Cardiac muscle cell (in vitro differentiated cells and primary cell): ENCODE measurements at places on chromosomes 12 and 14.
A peak's percentile ranks its signal among the peaks of the same experiment; 100 is the strongest.

DNA sequence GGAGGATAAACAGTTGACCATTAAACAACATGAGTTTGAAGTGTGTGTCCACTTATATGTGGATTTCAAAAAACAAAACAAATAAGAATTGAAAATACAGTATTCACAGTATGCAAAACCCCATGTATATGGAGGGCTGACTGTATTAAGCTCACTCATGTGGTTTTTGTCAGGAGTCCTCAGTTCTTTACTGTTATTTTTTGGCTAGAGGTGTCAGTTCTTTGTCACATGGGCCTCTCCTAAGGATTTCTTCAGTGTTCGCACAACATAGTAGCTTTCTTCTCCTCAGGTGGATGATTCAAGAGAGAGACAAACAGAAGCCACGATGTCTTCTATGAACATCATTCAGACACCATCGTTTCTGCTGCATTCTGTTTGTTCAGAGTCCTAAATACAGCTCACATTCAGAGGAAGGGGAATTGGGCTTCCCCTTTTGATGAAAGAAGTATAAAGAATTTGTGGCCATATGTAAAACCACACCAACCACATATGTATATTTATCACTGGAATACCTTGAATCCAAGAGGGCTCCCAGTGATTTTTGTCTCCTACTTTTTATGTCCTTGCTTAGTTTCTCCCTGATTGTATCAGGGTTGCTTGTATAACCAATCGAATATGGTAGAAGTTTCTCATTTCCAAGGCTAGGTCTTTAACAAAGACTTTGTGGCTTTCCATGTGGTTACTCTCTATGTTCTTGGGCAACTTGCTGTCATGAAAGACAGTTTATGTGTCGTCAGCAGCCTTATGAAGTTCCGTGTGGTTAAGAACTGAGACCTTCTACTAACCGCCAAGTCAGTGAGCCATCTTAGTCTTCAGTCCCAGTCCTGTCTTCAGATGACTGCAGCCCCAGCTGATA is 18.9 kb downstream of the MNAT1 start:
- DNase-seq, result peak; percentile 45

DNA sequence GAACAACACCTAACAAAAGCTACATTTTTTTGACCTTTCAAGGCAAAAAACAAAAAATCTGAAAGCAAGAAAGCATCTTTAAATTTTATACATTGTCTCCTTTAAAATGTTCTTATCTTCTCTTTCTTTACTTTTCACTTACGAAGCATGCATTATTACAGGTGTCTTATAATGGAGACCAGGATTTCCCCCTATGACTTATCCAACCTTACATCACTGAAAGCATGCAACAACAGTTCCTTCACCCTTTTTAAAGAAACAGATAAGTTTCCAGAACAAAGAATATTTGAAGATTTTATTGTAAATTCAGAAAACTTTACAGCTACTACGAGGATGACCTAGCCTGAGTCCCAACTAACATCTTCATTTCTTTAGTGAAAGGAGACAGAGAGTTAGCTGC is 277.2 kb downstream of the AKAP6 start:
- peak; percentile 20 for DNase-seq

- DNase-seq, result no peak
Measured at GRCh38 chr14:23629832-23630396, 6.2 kb upstream of the DHRS2 start.

DNA sequence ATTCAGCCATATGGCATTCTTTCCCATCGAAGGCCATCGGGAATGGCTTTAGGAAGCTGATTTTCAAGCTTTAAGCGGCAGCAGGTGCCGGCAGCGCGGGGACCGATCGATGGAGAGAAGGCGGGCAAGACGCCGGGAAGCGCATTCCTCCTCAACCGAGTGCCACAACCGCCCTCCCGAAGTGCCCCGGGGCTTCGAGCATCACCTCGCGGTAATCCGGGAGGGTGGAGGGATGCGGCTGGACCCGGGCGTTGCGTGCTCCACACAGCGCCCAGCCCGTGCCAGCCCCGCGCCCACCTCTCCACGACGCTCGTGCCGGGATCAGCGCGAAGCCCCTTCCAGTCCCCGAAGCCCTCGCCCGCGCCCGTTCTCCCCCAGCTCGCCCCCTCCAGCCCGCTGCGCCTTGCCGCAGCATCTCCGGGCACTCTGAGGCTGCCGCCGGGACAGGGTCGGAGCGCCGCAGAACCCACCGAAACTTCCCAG is 3.2 kb downstream of the USP44 start:
- DNase-seq, result peak; percentile 9

DNA sequence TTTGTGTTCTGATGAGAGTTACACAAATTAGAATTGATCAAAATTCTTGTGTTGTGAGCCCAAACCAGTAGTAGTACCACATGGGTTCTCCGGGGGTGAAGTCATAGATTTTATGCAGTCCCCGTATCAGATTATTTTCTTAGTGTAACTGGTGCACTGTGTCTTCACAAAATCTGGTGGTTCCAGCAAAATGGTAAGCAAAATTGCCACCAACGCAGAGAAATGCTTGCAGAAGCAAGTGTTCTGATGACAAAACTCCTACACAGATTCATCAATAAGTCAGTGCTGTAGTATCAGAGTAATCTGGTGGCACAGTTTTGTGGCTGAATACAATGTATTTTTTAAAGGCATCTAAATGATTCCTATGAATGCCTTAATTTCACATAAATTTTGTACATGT is 1.3 kb upstream of the CACNA2D4 start:
- DNase-seq, result no peak

- peak; percentile 96 for DNase-seq
Measured at GRCh38 chr12:6167327-6168280, 32.6 kb upstream of the CD9 start.

DNA sequence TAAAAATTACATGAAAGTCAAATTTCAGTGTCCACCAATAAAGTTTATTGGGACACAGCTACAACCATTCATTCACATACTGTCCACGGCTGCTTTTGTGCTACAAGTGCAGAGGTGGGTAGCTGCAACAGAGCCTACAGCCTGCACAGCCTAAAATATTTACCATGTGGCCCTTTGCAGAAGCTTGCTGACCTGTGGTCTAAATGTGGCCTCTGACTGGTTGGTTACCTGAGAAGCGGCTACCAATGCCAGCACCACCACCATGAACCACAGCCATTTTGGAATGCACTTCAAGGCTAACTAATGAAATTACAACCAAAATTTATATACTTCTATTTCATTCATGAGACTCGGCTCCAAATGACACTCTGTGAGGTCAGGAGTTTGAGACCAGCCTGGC is 58.6 kb downstream of the NT5DC3 start:
- no peak for DNase-seq

GRCh38 chr14:39434401-39434800 is 2.2 kb upstream of the FBXO33 start:
- no peak for DNase-seq

DNA sequence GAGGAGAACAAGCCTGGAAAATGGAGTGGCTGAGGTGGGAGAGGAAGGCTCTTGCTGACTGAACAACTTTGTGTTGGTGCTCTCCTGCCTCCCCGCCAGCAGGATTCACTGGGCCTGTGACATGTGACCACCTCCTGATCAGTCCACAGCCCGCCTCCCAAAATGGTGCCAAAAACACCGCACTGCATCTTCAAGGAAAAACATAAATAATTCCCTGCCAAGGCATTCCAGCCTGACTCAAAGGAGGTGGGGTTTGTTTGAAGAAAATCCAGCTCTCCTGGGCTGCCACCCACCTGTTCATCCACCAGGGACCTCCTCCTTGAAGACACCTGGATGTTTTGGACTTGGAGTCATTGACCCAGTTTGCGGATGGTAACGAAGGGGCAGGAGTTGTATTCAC is 83.8 kb upstream of the PIWIL1 start:
- DNase-seq, result no peak

GRCh38 chr12:56528846-56529245 is 7.2 kb downstream of the RBMS2 start:
- DNase-seq, result peak; percentile 50

DNA sequence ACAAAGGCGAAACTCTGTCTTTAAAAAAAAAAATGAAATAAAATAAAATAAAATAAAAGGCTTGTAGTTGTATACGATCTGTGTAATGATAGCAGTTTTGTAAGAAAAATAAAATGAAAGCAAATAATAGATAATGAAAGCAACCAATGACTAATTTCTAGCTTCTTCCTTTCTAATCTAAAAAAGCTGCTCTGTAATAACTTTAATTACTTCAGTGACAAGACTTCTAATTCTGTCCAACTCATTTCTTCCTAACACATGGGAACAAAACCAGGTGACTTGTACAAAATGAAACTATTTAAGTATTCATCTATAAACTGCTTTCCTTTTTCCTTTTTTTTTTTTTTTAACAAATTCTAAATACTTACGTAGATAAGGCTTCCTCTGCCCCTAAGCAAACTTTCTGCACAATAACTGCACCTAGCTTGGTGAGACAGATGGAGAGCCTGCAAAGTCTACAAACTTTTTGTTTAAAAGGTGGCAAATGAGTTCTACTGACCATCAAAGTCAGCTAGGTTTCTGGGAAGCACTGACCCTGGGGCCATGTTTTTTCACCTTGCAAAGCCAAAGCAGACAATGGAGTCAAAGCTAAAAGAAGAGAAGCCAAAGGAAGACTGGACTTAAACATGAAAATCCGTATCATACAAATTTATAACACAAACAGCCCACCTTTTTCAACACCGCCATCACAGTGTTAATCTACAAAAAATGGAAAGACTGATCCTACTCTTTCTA is 28.2 kb downstream of the DENND5B start:
- no peak for DNase-seq

DNA sequence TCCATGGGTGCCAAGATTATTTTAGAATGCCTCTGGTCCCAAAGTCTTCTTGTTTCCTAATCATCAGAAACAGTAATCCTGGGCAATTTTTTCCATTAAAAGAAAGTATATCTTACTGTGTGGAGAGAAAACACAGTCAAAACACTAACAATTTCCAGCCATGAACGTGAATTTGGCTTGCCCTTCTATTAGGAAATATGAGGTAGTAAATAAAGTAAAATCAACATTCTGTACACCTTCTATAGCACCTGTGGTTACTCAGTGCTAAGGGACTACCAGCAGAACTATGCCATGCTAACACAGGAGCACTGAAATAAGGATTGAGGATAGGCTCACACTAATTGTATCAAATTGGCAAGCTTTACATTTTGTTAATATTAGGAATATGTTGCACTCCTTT is 60.1 kb downstream of the NTN4 start:
- DNase-seq, result no peak

DNA sequence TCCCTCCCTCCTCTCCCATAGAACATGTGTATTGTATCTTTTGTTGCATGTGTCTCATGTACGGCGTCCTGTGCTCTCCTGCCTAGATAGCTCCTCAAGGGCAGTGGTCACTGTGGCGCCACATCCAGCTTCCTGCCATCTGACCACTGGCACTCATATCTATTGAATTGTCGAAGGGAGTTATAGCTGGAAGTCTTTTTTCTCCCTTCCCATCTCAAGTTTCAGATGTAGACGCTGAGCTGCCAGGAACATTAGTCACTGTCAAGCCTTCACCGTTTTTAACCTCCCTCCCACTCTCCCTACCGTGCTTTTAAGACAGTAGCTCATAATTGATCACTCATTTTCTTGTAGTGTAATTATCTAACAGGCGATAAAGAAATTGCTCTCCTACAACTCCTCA is 33.0 kb downstream of the MTHFD1 start:
- DNase-seq, result no peak

DNA sequence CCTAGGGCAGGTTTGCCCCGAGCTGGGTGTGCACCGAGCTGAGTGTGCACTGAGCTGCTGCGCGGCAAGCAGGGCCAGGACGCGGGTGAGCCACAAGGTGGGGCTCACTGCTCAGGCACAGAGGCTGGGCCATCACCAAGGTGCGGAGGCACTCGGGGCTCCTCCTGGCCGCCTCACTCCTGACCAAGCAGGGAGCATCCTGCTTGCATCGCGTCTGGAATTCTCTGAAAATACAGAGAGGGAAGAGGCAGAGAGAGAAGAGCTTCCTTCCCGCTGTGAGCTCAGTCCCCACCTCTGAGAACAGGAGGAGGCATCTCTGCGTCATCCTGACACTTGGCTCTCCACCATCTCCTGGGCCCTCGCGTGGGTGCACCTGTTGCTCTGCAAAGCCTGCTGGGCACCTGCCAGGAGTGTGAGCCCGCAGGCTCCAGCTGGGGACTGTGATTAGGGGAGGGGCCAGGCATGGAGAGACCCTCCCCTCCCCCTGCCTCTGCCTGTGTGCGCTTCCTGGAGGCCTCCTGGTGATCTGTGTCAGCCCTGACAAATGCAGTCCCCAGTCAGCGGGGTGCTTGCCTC is 116.3 kb downstream of the GLT1D1 start:
- DNase-seq, result peak; percentile 67

- DNase-seq, result no peak
Measured at GRCh38 chr12:63805704-63806672, 26.3 kb downstream of the RXYLT1 start.

DNA sequence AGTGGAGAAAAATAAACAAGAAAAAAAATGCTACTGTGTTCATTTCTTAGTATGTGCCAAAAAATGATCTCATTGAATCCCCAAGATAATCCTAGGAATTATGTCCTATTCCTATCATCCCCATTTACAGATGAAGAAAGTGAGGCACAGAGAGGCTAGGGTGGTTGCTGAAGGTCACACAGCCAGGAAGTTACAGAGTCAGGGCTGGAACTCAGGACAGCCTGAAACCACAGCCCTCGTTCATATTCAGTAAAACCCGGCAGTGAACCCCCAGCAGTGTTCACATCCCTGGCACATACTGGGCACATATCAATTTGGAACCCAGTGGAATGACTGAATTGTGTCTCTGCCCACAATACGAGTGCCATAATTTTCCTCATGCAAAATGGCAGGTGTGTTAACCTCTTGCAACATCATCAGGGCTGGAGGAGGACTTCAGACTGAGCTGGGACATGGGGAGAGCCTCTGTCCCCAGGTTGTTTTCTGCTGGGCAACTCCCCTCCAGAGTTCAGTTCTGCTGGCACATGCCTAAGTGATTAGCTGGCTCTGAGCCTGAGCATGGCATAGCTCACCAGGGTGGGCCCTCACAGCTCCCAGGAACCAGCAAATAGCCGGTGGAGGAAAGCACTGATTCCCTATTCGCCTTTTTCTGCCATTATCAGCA is 2.0 kb upstream of the PPP1CC start:
- DNase-seq, result no peak

- no peak for DNase-seq
Measured at GRCh38 chr14:56136571-56137452, 18.6 kb downstream of the PELI2 start.

DNA sequence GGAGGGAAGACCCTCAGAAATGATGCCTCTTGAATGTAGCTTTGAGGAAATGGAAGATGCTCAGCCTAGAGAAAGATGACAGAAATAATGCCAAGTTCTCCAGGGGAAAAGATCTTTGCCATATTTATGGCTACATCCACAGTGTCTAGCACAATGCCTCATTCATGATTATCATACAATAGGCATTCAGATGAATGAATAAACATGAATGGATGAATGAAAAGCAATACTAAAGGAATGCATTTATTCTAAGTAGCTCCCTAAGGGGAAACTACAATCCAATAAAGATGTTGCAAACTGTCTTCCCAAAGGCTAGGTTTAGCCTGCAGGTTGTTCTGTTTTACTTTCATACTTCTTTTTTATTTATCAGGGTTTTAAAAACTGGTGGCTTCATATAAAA is 12.0 kb downstream of the TMTC1 start:
- no peak for DNase-seq
